ENCODE measurements at places on chromosomes 5 and 9.

GRCh38 chr5:143569213-143569701 is 165.8 kb upstream of the NR3C1 start:
- no peak for DNase-seq

GRCh38 chr9:16303506-16303905 is 567.0 kb downstream of the BNC2 start:
- DNase-seq, result no peak

DNA sequence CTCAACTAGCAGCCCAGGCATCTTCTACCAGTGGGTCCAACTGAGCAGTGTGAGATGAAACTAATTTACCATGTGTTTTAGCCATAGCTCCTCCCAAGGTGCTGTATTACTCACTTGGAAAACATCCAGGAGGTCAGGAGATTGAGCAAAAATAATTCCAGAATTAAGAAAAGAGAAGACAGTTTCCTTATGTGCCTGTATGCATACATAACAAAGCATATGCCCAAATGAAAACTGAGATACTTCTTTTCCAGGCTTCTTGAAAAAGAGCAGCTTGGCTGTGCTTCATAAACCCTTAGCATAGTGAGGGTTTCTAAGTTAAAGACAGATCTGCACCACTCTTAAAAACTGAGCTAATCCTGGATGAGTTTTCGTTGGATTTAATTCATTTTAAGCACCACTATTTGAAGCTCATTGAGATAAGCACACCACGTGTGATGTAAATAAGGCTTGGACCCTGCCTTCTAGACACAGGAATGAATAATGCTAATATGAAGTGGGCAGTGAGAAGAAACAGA is 119.4 kb downstream of the ADAMTS12 start:
- no peak for DNase-seq

DNA sequence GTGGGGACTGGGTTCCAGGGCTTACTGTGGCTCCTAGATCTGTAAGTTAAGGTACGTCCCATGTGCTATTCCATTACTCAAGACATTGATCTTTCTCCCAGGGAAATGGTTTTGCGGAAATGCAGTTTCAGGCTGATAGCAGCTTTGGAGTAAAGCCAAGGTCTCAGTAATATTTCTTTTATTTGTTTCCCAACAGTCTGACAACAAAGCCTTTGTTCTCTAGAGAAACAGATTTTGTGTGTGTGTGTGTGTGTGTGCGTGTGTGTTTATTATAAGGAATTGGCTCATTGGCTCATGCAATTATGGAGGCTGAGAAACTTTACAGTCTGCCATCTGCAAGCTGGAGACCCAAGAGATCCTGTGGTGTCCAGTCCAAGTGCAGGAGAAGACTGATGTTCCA is 12.1 kb upstream of the POC5 start:
- no peak for DNase-seq

DNA sequence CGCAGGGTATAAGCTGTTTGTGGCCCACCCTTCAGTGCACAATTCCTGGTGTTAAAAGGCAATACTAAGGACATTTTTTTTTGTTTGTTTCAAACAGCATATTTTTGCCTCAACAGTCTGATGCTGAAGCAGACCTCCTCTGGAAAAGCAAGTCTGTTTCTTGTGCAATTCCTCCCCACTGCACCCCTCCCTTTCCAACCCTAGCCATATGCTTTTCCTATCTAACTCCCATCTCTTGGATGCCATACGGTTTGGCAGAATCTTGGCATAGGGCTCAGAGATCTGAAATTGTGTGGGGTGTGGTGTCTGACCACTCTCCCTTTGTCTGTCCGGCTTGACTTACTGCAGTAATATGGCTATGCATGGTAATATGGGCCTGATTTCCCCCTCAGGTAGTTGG is 161.6 kb downstream of the TMEM38B start:
- no peak for DNase-seq

DNA sequence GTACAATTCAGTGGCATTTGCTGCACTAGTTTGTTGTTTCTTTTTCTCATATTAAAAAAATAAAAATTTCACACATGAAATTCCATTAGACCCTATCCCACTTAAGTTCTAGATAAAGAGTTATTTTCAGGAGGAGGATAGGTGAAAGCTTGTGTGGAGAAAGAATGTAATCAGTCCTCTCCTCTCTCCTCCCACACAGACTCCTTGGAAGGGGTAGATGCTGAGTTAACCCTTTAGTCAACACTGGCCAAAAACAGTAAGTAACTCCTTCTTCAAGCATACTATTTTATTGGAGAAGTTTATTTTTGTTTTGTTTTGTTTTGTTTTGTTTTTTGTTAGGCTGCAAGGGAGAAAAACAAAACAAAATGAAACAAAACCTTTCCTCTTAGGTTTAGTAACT is 30.6 kb upstream of the LMNB1 start:
- no peak for DNase-seq

- no peak for DNase-seq
Observed at GRCh38 chr5:3522491-3522890, 73.1 kb upstream of the IRX1 start.

GRCh38 chr5:2113348-2114131 is 230.8 kb upstream of the IRX4 start:
- DNase-seq, result no peak

All from stimulated activated CD8-positive, alpha-beta memory T cell treated with anti-CD3 and anti-CD28 coated beads, Interleukin-15, amount 100 ng/mL, for 1 hour (primary cell).